ENCODE measurements at places on chromosomes 12 and 14.

GRCh38 chr12:64937452-64937851 is 113.0 kb downstream of the TBC1D30 start:
- DNase-seq = no peak

GRCh38 chr14:79693935-79694334 is 517.4 kb downstream of the DIO2 start:
- no peak for DNase-seq

- DNase-seq = no peak
Measured at GRCh38 chr12:76256321-76256720, 91.9 kb downstream of the BBS10 start.

GRCh38 chr12:26963413-26963812 is 25.1 kb downstream of the FGFR1OP2 start:
- DNase-seq = no peak
